Osteoblast (primary cell): ENCODE measurements at places on chromosomes 13 and 19.
A peak's percentile ranks its signal among the peaks of the same experiment; 100 is the strongest.

DNA sequence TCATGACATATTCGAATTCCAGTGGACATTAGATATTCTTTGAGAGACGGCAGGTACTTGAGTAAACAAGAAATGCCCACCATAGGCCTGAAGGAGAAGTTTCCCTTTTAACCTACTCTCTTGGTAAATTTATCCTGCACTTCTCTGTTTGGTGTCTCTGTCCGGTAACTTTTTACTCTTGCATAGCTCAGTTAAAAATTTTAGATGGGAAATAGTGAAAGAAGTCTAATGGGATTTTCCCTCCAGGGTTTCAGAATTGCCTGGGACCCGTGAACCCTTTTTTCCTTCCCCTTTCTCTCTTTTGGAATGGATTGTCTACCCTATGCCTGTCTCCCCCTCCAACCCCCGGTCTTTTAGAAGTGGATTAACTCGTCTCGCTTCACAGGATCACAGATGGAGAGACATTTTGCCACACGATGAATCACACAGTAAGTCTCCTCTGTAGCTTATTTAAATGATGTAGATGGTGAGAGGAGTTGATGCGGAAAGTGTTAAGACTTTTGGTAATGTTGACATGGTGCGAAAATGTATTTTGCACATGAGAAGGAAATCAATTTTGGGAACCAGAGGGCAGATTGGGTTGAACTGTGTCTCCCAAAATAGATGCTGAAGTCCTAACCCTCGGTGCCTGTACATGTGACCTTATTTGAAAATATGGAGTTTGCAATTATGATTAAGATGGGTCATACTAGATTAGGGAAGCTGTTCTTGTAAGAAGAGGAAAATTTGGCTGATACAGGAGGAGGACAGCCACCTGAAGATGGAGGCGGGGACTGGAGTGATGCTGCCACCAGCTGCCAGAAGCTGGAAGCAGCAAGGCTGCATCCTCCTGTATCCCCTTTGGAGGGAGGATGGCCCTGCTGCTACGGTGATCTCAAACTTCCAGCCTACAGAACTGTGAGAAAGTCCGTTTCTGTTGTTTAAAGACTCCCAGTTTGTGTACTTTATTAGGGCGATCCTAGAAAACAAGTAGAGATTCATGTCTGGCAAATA is 711 bp upstream of the MIPEP start:
- peak; percentile 47 for DNase-seq

- DNase-seq = no peak
Measured at GRCh38 chr13:29359181-29359580, 236.3 kb downstream of the SLC7A1 start.

DNA sequence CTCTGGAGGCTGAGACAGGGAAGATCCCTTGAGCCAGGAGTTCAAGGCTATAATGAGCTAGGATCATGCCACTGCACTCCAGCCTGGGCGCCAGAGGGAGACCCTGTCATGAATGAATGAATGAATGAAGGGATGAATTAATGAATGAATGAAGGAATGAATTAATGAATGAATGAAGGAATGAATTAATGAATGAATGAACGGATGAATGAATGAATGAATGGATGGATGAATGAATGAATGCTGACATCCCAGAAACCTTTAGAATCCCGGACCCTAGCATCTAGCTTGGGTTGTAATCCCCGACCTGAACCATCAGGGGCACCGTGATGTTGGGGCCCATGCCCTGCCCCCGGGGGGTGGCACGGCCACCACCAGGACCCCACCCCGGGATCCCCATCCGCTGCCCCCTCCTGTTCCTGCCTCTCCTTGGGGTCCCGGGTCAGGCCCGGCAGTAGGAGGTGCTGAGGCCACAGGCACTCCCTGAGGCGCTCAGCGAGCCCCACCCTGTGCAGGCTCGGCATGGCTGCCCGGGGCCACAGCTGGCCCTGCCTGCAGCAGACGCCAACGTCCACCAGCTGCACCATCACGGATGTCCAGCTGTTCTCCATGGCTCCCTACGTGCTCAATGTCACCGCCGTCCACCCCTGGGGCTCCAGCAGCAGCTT is 3.4 kb downstream of the EBI3 start:
- no peak for DNase-seq

GRCh38 chr19:55165952-55166529 is 372 bp downstream of the DNAAF3 start:
- peak; percentile 97 for DNase-seq

- DNase-seq = peak; percentile 75
Measured at GRCh38 chr19:5484398-5485285, 29.4 kb downstream of the ZNRF4 start.

DNA sequence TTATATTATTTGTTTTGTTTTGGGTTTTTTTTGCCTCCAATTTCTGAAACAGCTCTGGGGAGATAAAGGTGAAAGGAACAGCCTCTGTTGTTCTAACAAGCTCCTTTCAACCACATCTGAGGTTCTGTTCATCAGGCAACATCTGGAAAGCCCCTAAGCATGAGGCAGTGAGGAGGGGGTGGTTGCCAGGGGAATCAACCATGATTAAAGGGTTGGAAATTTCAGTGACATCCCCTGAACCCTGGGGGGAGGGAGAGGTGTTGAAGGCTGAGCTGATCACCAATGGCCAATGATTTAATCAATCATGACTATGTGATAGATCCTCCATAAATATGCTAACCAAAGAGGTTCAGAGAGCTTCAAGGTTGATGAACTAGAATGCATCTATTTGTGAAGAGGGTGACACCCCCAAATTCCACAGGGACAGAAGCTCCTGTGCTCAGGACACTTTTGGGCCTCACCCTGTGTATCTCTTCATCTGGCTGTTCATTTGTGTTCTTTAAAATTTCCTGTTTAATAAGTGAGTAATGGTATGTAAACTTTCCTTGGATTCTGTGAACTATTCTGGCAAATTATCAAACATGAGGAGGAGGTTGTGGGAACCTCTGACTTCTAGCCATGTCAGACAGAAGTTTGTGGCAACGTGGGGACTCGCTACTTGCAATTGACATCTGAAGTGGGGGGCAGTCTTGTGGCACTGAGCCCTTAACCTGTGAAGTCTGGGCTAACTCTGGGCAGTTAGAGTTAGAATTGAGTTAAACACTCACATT is 221.3 kb downstream of the NHLRC3 start:
- no peak for DNase-seq

GRCh38 chr19:43519436-43520088 is 7.4 kb downstream of the ETHE1 start:
- peak; percentile 94 for DNase-seq

DNA sequence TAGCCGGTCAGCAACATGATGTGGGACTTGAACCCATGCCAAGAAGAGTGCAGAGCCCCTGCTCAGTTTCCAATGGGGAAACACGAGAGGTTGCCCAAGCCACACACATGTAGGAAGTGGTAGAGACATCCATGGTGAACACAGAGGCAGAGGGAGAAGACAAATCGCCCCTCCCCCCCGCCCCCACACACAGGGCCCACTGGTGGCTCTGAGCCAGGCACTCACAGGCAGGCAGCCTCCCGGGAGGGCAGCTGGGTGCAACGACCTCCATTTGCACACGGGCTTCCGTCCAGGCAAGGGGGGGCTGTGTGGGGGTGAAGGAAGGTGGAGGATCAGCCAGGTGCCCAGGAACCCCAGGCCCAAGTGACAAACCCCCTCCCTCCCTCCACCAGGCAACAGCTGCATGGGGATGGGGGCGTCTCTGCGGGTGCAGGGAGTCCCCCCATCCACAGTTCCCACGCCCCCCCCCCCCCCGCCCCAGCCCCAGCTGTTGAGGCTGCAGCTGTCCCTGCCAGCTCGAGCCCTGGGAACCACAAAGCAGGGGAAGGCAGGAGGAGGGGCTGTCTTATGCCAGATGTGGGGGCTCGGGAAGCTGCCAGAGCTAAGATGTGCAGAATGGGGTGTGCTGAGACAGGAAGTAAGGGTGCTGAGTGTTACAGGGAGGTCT is 3.4 kb downstream of the NOTCH3 start:
- peak; percentile 88 for DNase-seq

DNA sequence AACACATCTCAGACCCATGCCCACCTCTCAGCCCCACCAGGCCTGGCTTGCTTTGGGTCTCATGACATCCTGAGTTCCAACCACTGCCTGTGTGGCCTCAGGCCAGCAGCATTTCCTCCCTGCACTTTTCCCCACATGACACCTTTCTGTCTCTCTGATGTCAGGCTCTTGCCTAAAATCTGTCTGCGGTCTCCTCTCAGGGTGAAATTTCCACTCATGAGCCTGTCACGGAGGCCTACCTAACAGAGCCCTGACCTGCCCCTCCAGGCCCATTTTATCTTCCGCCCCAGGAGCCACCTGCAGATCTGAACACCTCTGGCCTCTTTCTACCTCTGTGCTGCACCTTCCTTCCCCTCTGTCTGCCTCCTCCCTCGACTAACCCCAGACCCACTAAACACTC is 93.5 kb downstream of the ZDHHC20 start:
- DNase-seq = no peak

DNA sequence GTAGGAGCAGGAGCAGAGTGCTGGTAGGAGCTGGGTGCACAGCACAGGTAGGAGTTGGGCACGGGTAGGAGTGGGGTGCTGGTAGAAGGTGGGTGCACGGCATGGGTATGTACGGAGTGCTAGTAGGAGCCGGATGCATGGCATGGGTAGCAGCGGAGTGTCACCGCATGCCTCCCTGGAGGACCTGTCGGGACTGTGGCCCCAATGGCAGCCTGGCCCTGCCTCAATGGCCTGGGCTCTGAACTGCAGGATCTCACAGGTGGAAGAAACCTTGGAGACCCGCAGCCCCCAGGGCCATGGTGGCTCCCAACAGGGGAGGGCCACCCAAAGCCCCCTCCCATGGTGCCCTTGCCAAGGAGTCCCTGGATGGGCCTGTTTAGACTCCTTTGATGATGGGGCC is 1146.0 kb downstream of the UQCRFS1 start:
- no peak for DNase-seq

DNA sequence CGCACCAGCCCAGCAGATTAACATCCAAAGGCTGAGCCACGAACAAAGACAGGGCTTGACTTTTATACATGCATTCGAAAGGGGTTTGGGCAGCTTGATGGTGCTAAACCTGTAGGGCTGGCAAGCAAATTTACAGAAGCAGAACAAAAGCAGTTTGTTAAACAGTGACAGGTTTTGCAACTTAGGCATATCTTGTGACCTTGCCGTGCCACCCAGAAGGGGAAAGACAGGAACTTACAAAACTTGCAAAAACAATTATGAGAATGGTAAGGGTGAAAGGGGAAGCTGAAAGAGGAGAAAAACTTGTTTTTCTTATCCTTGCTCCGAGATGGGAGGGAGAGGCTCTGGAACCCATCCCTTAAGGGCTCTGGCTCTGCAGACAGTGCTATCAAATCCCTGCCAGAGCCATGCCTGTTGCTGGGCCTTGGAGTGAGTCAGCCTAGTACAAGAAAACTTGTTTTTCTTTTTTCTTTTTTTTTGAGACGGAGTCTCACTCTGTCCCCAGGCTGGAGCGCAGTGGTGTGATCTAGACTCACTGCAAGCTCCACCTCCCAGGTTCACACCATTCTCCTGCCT is 1325.2 kb upstream of the PRR20A start:
- DNase-seq = no peak

- DNase-seq = no peak
Measured at GRCh38 chr13:110815471-110816204, 99.2 kb downstream of the ANKRD10 start.

DNA sequence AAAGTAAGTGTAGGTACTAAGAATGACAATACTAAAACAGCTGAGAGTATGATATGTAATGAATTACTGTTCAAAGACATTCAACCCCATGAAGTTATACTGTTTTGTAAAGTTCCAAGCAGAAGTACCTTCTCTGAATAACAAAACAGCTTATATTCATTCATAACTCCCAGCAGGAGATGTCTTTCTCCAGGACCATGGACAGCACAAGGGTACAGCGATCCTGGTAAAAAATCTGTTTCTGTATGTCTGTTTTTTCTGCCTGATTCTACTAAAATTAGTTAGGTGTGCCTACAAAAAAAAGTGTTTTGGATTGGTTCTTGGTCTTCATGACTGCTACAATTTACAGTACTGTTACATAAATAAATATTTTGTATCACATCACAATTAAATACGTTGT is 172.5 kb upstream of the SLITRK5 start:
- DNase-seq = no peak

GRCh38 chr19:55369653-55370304 is 484 bp downstream of the IL11 start:
- peak; percentile 100 for DNase-seq

- DNase-seq = peak; percentile 65
Measured at GRCh38 chr13:82634946-82635345, 1247.3 kb downstream of the SLITRK1 start.

GRCh38 chr19:44590245-44591059 is 22.9 kb upstream of the IGSF23 start:
- DNase-seq = no peak

DNA sequence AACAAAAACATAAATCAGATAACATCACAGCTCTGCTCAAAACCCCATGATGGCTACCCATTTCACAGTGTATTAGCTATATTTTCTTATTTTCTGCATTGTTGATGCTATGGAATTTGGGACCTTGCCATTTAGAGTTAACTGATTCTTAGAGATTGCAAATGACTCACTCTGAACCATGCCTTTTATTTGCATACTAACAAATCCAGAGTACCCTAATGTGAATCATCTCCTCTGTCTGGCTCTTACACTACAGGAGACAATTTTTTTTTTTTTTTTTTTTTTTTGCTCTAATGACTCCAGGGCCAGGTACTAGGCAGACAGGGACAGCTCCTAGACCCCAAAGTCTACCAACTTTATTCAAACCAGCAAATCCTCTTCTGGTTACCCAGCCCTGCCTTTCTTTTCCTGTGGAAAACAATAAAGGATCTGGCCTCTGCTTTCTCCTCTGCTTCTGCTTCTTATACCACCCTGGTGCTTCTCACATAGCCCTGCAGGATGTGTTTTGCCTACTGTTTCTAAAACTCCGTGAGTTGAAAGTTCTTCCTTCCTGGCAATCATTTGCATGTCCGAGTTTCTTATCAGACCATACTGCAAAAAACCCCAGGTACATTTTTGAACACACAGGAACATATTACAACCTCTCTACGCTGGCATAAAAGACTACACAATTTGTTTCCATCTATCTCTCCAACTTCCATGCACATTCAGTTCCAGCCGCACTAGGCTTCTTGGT is 10.6 kb upstream of the ZNF460 start:
- DNase-seq = peak; percentile 93

DNA sequence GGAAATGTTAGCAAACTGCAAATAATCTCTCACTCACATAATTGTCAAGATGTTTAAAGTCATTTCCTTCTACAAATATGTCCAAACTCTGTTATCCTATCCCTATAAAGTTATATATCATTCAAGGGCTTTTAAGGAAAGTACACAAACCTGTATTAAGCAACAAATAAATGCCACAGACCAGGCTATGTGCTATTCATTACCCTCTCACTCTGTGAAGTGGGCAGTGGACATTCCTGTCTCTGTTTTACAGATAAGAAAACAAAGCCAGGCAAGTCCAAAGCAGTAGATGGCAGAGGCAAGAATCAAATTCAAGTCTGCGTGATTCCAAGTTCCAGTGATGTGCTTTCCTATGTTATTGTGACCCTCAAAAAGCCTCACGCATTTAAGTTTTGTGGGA is 140.6 kb downstream of the LHFPL6 start:
- no peak for DNase-seq

- no peak for DNase-seq
Measured at GRCh38 chr19:51602189-51602854, 27.9 kb downstream of the SIGLEC5 start.
